Endothelial cell of umbilical vein (primary cell): ENCODE measurements at places on chromosomes 13 and 19. TPM values are rescaled to one million over a fixed set of nuclear protein-coding genes. Genes with fewer than 3 reads are reported as not detected.
A peak's percentile ranks its signal among the peaks of the same experiment; 100 is the strongest.

The APOC4 gene
- polyA plus RNA-seq: not detected in 2 replicates

The BAX gene
- polyA plus RNA-seq: 283 and 359 TPM in 2 replicates

GRCh38 chr19:38852231-38853044 is 2.7 kb upstream of the HNRNPL start:
- peak overlapping the region; percentile 78 for H3K4me3 ChIP-seq
- peaks cover 30% of the 10 kb centered on the region for H3K4me1 ChIP-seq
- peaks cover under 1% of the 10 kb centered on the region for H3K36me3 ChIP-seq
- H3K27ac ChIP-seq: peak overlapping the region; percentile 78

GRCh38 chr13:39455521-39456175 is 147.3 kb downstream of the LHFPL6 start:
- H3K4me1 ChIP-seq: peaks cover 13% of the 10 kb centered on the region
- H3K4me3 ChIP-seq: no peak overlapping the region
- H3K27ac ChIP-seq: peak overlapping the region; percentile 27
- H3K27me3 ChIP-seq: no peaks in the 10 kb centered on the region
- DNase-seq: peak; percentile 91
- no peaks in the 10 kb centered on the region for H3K36me3 ChIP-seq

DNA sequence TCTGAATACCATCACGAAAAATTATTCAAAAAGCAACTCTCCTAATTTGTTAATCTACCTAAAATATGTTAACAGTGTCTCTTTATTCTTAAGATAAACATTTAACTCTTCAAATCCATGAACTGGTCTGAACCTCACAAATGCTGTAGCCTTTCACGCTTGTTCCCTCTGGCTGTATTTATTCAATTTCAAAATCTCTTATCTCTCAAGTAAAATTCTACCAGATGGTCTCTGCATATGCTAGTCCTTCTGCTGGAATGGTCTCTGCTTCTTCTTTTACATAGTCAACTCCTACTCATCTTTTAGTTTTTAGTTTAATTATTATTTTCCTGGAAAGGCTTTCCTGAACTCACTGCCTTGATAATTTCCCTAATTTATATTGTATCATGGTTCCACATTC is 232.9 kb upstream of the PCDH20 start:
- H3K4me1 ChIP-seq: no peaks in the 10 kb centered on the region
- H3K27me3 ChIP-seq: no peaks in the 10 kb centered on the region
- no peak overlapping the region for H3K4me3 ChIP-seq
- H3K27ac ChIP-seq: no peak overlapping the region
- DNase-seq: no peak

- H3K4me1 ChIP-seq: no peaks in the 10 kb centered on the region
- H3K4me3 ChIP-seq: no peak overlapping the region
- no peak overlapping the region for H3K27ac ChIP-seq
- H3K27me3 ChIP-seq: no peaks in the 10 kb centered on the region
- no peaks in the 10 kb centered on the region for H3K36me3 ChIP-seq
- DNase-seq: no peak
Measured at GRCh38 chr13:56247692-56248091, 893.0 kb upstream of the PRR20A start.

DNA sequence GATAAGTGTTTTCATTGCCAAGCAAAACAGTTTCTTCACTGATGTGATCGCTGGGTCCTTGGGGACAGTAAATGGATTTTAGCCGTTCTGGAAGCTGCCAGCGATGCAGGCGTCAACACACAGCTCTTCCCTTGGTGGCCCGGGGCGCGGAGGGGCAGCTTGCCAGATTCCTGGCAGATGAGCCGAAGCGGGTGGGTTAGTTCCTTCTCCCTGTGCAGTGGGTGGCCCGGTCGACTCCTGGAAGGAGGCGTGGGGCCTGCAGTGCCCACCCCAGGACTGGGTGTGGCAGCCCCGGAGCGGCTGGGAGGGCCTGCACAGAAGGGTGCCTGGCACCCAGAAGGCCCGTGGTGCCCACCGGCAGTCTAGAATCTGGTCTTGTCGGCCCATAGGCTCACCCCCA is 69.0 kb downstream of the KDM4B start:
- no peak overlapping the region for H3K4me3 ChIP-seq
- no peak overlapping the region for H3K27ac ChIP-seq
- no peak for DNase-seq
- peaks cover 5% of the 10 kb centered on the region for H3K4me1 ChIP-seq
- no peaks in the 10 kb centered on the region for H3K36me3 ChIP-seq

DNA sequence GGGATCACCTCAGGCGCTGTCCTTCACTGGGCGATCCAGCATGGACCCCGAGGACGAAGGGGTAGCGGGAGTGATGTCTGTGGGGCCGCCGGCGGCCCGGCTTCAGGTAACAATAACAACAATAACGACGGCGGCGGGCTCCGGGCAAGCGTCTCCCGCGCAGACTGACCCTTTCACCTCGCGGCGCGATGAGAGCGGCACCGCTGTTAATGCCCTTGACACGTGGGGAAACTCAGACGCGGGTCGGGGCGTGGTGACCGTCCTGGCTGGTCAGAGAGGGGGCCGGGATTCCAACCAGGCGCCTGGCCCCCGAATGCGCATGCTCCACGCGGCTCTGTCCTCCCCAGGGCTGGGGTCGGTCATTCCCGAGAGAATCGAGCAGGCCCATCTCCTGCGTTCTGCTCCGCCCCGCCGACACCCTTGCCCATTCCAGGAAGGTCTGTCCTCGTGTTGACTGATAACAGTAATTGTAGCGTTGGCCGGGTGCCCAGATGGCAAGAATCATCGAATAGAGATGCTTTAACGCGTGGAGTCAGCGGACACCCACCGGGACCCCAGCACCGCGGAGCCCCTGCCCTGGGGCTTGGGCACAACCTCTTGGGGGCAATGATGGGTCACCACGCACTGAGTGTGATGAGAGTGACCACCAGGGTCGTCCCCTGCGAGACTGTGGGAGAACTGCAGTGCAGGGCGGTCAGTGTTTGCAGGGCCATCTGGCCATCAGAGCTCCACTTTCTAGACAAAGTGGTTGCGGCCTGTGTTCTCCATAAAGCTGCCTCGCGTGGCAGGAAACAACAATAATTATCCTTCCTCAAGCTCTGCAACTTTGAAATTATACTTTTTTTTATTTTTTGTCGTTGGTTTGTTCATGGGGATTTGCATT is 528 bp downstream of the ZNF8 start:
- DNase-seq: peak; percentile 86
- H3K27ac ChIP-seq: peak overlapping the region; percentile 76
- H3K36me3 ChIP-seq: no peaks in the 10 kb centered on the region

GRCh38 chr19:41144403-41144802 is 30.2 kb downstream of the CYP2F1 start:
- DNase-seq: peak; percentile 79
- no peak overlapping the region for H3K4me3 ChIP-seq
- no peaks in the 10 kb centered on the region for H3K36me3 ChIP-seq
- no peaks in the 10 kb centered on the region for H3K4me1 ChIP-seq
- no peaks in the 10 kb centered on the region for H3K27me3 ChIP-seq

GRCh38 chr13:94829185-94829836 is 117.0 kb upstream of the SOX21 start:
- H3K27me3 ChIP-seq: peaks cover 12% of the 10 kb centered on the region
- H3K27ac ChIP-seq: no peak overlapping the region
- H3K36me3 ChIP-seq: no peaks in the 10 kb centered on the region
- no peak for DNase-seq
- no peak overlapping the region for H3K4me3 ChIP-seq
